ENCODE measurements at places on chromosomes 6 and 20. TPM values are rescaled to one million over a fixed set of nuclear protein-coding genes. Genes with fewer than 3 reads are reported as not detected.

DNA sequence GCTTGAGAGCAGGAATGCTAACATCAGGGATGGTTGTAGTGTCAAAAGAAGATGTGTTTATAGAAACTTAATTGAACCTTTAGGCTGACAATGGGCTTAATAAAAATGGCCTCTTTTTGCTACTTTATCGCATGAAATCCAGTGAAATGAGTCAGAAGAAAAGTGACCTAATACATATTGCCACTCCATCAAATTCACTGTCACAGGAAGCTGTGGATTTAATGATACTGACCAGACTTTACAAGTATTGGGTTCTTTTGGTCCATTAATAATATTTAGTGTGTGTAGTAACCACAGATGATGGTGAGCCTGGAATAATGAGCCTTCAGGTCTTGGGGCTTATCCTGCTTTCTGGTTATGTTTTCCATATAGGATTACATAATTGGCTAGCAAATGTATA, 231.8 kb upstream of the GMDS start:
- H3K36me3 ChIP-seq, result no peaks in the 10 kb centered on the region
- no peak overlapping the region for H3K27ac ChIP-seq
- DNase-seq, result no peak
- H3K27me3 ChIP-seq, result peaks cover 76% of the 10 kb centered on the region

CTAGE9 gene
- total RNA-seq, result not detected

DNA sequence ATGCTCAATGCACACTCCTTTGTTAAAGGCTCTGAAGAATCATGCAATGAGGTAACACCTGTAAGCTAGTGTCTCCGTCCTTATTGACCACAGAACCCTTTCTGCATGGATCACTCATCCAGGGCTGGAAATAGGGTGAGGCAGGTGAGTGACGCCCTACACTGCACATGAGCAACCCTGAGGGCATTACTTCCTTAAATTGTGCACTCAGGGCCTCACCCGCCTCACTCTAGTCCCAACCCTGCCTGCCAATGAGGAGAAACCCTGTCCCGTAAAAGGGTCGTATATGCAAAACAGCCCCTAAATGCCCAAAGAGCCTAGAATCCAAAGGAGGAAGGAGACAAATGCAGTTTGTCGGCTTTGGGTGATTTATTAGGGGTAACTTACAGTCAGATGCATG, 33.6 kb upstream of the NOP56 start:
- H3K4me1 ChIP-seq, result peaks cover 3% of the 10 kb centered on the region
- H3K36me3 ChIP-seq, result peaks cover 2% of the 10 kb centered on the region
- no peak overlapping the region for H3K27ac ChIP-seq
- peaks cover 50% of the 10 kb centered on the region for H3K27me3 ChIP-seq
- H3K4me3 ChIP-seq, result no peak overlapping the region

MAVS gene
- 21.1 TPM for total RNA-seq

DNA sequence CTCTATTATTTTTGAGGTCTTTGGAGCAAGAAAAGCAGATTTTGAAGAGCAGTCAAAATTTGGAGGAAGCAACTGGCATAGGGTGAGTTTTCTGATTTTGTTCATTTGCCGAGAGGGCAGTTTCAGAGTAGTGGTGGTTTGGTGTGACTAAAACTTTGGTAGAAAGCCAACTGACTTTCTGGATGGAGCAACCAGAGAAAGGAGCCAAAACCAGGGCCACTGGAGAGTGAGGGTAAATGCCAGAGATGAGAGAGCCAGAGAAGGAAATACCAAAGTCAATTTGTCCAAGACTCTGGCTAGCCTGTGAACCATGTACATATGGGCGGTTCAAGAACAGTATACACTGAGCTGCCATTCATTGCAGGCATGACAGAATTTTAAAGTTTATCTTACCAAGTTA, 40.5 kb upstream of the ZBTB24 start:
- no peak for DNase-seq
- no peak overlapping the region for H3K27ac ChIP-seq
- H3K4me1 ChIP-seq, result no peaks in the 10 kb centered on the region
- H3K4me3 ChIP-seq, result no peak overlapping the region

GRCh38 chr6:17102258-17102870, 514 bp downstream of the STMND1 start:
- no peak overlapping the region for H3K4me3 ChIP-seq
- H3K27ac ChIP-seq, result no peak overlapping the region
- no peaks in the 10 kb centered on the region for H3K36me3 ChIP-seq
- peaks cover 68% of the 10 kb centered on the region for H3K27me3 ChIP-seq

ENPP5 gene
- 0.52 TPM for total RNA-seq

KIAA0408 gene
- 5.1 TPM for total RNA-seq

OR10C1 gene
- not detected for total RNA-seq

GRCh38 chr6:111589366-111589765, 16.3 kb downstream of the TRAF3IP2 start:
- DNase-seq, result no peak
- H3K4me1 ChIP-seq, result peaks cover 52% of the 10 kb centered on the region
- peak overlapping the region; percentile 41 for H3K27ac ChIP-seq
- no peak overlapping the region for H3K4me3 ChIP-seq
- no peaks in the 10 kb centered on the region for H3K27me3 ChIP-seq

DNA sequence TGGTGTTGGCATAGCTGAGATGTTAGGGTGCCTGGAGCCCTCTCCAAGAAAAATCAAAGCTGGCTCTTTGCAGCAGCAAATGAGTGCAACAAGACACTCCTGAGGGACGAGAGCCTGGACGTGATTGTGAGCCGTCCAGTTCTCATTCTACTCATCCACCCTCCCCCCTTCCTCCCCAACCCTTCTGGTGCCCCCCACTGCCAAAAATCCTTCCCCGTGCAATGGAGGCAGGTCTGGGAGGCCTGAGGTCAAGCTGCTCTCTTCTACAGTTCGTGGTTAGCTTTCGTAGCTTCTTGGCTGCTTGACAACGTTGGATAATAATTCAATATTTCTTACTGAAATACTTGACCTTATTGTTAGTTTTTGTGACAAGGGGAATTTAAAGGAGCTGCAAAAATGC, 185.3 kb upstream of the SUPT3H start:
- H3K4me1 ChIP-seq, result peaks cover 5% of the 10 kb centered on the region
- H3K27ac ChIP-seq, result no peak overlapping the region
- no peak overlapping the region for H3K4me3 ChIP-seq
- peaks cover 3% of the 10 kb centered on the region for H3K36me3 ChIP-seq

KCNQ5 gene
- 3.3 TPM for total RNA-seq

DNA sequence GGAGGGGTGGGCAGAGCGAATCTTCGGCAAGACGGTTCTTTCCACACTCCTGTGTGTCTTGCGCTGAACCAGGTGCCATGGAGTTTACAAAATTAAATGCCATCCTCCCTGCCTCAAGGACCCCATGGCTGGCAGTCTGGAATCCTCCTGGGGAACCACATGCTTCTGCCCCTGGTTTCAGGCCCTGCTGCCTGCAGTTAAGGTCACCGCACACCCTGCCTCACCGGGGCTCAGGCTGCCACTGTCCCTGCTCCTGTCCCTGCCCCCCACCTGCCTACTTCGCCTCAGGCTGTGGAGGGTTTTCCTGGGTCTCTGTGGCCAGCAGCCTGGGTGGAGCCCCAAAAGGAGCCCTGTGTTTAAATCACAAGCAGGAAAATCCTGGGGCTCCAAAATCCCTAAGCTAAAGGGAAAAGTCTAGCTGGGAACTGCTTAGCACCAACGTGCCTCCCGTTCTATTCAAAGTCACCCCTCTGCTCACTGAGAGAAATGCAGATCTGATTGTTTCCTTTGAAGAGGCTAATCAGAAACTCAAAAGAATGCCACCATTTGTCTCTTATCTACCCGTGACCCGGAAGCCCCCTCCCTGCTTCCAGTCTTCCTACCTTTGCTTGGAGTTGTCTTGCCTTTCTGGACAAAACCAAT, 10.6 kb upstream of the TTLL2 start:
- peaks cover 5% of the 10 kb centered on the region for H3K4me1 ChIP-seq
- H3K27ac ChIP-seq, result no peak overlapping the region
- no peak overlapping the region for H3K4me3 ChIP-seq
- DNase-seq, result no peak
- peaks cover 41% of the 10 kb centered on the region for H3K27me3 ChIP-seq

DNA sequence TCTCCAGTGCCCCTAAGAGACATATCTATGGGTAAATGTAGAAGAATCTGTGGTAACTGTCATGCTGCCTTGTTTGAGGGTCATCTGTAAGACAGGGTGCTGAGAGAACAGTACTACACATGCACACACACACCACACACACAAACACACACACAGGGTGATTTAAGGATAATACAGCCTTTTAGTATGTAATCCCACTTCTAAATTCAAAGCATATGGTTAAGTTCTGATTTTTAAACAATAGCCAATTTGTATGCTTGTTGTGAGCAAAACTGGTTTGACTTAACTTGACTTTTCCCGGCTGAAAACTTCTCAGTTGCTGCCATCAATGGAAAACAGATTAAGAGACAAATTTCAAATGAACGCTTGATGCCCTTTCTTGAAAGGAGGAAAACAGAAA, 241.8 kb downstream of the ADGRG6 start:
- H3K4me1 ChIP-seq, result peaks cover 3% of the 10 kb centered on the region
- no peaks in the 10 kb centered on the region for H3K27me3 ChIP-seq
- DNase-seq, result no peak
- H3K36me3 ChIP-seq, result no peaks in the 10 kb centered on the region
- H3K27ac ChIP-seq, result no peak overlapping the region
- no peak overlapping the region for H3K4me3 ChIP-seq

CST5 gene
- not detected for total RNA-seq

GRCh38 chr6:163180874-163181541, 233.5 kb upstream of the QKI start:
- H3K27ac ChIP-seq, result no peak overlapping the region
- peaks cover 2% of the 10 kb centered on the region for H3K4me1 ChIP-seq
- peaks cover 42% of the 10 kb centered on the region for H3K27me3 ChIP-seq
- no peak for DNase-seq

PTCHD4 gene
- total RNA-seq, result not detected

DNA sequence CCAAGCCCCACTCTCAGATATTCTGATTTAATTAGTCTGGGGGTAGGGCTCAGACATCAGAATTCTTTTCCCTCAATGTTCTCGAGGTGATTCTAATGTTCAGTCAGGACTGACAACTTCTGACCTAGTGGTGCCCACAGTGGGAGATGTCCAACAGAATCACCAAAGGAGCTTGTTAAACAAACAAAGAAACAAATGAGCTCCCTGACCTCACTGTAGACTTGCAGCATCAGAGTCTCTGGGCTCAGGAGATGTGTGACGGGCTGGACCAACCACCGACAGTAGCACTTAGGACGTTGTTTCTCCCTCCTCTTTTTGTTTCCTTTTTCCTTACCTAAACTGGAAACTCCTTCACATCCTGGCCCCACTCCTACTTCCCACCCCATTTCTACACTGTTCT, 49.3 kb downstream of the CLIC5 start:
- H3K36me3 ChIP-seq, result peaks cover 3% of the 10 kb centered on the region
- no peak for DNase-seq
- no peak overlapping the region for H3K4me3 ChIP-seq
- no peak overlapping the region for H3K27ac ChIP-seq
- H3K4me1 ChIP-seq, result peaks cover 9% of the 10 kb centered on the region
- no peaks in the 10 kb centered on the region for H3K27me3 ChIP-seq

DNA sequence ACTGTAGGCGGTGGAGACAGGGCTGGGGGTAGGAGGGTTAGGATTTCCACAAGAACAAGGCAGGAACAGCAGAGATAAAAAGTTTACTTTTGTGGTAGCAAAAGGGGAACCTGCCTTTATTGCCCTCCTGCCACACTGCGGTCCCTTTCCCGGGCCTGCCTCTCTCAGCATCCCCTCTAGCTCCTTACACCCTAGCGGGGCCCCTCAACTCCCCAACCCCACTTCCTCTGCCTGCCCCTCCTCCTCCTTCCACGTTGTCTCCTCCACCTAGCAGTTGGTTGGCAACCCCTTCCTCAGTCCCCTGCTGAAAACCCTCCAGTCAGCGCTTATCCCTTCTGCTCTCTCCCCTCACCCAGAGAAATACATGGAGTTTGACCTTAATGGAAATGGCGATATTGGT, 714 bp downstream of the AIF1 start:
- no peak overlapping the region for H3K27ac ChIP-seq
- H3K36me3 ChIP-seq, result no peaks in the 10 kb centered on the region
- H3K4me3 ChIP-seq, result peak overlapping the region; percentile 49
- no peaks in the 10 kb centered on the region for H3K27me3 ChIP-seq
- no peak for DNase-seq

DNA sequence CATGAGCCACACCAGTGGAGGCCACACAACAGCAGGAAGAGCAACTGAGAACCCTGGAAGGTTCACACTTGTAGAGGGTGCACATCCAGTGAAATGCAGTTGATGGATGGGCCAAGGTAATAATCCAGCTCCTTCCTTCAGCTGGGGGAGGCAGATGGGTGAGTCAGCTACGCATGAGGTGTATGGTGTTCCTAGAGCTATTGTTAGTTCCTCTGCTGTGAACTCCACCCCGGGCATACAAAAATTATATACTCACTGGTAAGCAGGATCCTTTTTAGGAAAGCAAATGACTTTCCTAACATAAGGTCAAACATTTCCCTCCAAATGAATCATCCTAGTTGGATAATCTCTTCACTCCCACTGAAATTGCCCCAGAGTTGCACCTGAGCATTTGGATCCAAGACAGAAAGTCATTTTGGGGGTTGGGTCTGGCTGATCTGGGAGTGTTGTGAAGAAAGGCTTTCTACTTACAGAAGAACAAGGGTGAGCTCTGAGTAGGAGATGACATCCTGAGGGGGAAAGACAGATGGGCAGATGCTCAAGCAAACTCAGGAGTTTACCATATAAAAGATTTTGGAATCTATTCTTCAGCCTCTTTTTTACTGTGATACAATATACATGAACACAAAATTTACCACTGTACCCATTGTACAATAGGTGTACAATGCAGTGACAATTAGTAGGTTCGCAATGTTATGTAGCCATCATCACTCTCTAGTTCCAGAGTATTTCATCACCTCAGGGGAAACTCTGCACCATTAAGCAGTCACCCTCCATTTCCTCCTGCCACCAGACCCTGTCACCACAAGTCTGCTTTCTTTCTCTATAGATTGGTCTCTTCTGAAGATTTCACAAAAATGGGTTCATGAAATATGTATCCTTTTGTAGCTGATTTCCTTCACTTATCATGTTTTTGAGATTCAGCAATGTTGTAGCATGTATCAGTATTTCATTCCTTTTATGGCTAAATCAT, 11.1 kb downstream of the HLA-F start:
- peaks cover 21% of the 10 kb centered on the region for H3K4me1 ChIP-seq
- no peak overlapping the region for H3K27ac ChIP-seq
- H3K27me3 ChIP-seq, result no peaks in the 10 kb centered on the region
- H3K36me3 ChIP-seq, result no peaks in the 10 kb centered on the region
- H3K4me3 ChIP-seq, result no peak overlapping the region

OR2H2 gene
- not detected for total RNA-seq

DNA sequence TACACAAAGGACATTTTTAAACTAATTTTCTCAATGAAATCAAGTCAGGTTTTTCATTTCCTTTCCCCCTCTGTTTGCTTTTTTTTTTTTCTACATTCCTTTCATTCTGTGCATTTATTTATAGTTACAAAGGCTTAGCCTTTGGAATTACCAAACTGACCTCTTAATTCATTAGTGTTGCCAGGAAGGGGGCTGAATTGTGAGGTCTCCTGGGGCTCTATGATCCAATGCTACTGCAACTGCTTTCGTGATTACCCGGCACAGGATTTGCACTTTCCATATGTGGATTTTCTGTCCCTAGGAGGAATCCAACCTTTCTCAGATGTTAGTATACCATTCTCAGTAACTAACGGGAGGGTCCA, 35.3 kb downstream of the NEDD9 start:
- DNase-seq, result no peak
- no peak overlapping the region for H3K4me3 ChIP-seq
- peak overlapping the region; percentile 78 for H3K27ac ChIP-seq
- peaks cover 7% of the 10 kb centered on the region for H3K36me3 ChIP-seq

GRCh38 chr6:42041481-42042053, 8.8 kb upstream of the TAF8 start:
- H3K27me3 ChIP-seq, result no peaks in the 10 kb centered on the region
- H3K4me1 ChIP-seq, result peaks cover 57% of the 10 kb centered on the region
- peak overlapping the region; percentile 95 for H3K27ac ChIP-seq
- DNase-seq, result no peak
- H3K4me3 ChIP-seq, result peak overlapping the region; percentile 80
